Activated T-helper 17 cell treated with anti-CD3 and anti-CD28 coated beads, Interleukin-2, amount 50 U/mL, for 72 hours (primary cell): ENCODE measurements at places on chromosomes 12 and 14.
A peak's percentile ranks its signal among the peaks of the same experiment; 100 is the strongest.

- ATAC-seq: peak; percentile 22
Observed at GRCh38 chr14:89425931-89426330, 8.9 kb upstream of the FOXN3 start.

GRCh38 chr12:109639151-109639872 lies 65.7 kb downstream of the MVK start:
- no peak for ATAC-seq

DNA sequence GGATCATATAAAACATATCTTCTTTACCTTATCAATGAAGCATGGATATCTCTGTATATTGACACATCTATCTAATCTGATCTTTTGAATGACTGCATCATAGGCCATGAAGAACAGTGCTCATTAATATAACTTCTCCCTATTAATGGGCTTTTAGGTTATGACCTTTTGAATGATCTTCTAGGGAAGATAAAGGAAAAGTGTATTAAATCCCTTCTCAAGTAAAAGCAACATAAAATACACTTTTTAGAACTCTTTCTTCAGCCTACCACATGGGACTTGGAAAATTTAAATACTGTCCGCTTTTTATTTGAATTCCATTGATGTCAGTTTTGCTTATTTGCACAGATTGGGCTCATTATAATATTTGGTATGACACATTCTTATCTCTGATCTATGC lies 425.4 kb downstream of the MED13L start:
- no peak for ATAC-seq

DNA sequence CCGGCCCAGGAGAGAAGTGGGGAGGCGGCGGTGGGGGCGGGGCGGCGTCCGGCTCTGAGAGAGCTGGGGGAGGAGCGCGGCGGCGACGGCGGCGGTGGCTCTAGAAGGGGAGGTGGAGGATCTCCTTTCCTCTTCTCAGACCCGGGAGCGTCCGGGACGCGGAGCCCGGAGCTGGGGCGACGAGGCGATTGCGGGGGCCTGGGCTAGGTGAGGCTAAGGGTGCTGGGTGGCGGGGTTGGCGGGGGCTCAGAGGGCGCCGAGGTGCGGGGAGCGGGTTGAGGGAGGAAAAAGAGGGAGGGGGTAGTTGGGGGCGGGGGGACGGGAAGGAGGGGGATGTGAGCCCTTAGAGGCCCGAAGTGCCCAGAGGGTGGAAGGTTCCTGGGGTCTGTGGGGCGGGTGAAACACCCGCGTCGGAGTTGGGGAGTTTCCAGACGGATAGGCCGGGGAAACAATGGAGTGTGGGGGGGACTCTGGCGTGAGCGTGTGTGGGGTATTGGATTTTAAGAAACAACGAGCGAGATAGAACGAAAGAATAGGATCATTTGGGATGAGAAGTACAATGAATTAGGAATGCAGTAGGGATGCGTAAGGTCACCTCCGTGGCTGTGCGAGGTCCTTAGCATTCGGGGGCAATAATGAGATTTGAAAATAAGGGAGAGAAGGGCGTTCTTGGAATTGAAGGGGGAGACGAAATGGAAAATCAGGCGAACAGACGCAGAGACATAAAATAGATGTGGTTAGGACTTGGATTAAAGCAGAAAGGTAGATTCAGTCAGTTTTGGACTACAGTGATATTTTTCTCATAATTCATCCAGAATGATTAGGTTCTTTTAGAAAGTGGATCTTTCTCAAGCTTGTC lies at the start of gene SPATS2:
SPATS2 (plus strand) TSS at position 82 of the 859 bp plus-strand sequence. CDS start 93,551 bp downstream, outside the sequence.
- no peak for ATAC-seq

- no peak for ATAC-seq
Observed at GRCh38 chr14:55180434-55180833, 11.0 kb downstream of the DLGAP5 start.
